ENCODE measurements at places on chromosomes 5 and 9.

- DNase-seq, result peak; percentile 24
Observed at GRCh38 chr9:70111042-70111602, 67.5 kb downstream of the MAMDC2 start.

DNA sequence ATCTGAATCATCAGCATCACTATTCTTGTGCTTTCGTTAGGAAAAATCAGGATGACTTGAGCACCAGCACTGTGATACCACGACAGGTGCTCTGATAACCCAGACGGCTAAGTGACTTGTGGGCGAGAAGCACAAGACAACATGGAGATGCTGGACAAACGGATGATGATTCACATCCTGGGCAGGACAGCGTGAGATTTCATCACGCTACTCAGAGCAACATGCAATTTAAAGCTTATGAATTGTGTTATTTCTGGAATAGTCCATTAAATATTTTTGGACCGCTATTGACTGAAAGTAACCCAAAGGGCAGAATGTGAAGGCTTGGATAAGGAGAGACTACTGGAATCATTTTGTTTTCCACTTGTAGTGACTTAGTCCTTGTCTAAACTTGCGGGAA lies 114.8 kb upstream of the DAPK1 start:
- no peak for DNase-seq

DNA sequence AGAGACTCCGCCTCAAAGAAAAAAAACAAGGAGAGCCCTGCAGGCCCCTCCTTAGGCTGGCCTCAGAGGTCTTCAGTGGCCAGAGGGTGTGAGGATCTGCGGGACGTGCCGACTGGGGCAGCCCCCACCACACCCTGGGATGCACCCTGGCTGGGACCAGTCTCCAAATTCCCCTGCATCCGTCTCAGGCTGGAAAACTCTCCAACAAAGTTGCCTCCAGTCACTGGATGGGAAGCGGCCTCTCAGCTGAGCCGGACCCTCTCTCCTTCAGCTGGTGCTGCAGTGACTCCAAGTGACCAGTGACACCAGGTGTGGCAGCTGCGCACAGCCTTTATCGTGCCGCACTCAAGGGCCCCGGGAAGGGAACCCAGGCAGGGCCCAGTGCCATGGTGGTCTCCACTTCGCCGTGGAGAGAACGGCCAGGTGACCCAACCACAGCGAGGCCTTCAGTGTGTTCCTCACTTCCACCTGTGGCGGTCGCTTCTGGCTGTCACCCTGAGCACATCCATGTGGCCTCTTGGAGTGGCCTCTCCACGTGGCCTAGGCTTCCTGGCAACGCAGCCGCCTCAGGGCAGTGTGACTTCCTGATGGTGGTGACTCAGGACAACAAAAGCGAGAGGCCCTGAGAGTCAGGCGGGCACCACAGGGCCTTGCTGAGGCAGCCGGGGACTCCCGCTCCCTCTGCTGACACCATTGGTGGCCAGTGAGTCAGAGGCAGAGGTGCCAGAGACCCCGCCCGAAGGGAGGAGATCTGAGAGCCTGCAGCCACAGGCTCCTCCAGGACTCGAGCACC lies 19.3 kb upstream of the CAMSAP1 start:
- DNase-seq, result no peak

GRCh38 chr5:174777111-174777510 lies 52.7 kb downstream of the MSX2 start:
- DNase-seq, result no peak

DNA sequence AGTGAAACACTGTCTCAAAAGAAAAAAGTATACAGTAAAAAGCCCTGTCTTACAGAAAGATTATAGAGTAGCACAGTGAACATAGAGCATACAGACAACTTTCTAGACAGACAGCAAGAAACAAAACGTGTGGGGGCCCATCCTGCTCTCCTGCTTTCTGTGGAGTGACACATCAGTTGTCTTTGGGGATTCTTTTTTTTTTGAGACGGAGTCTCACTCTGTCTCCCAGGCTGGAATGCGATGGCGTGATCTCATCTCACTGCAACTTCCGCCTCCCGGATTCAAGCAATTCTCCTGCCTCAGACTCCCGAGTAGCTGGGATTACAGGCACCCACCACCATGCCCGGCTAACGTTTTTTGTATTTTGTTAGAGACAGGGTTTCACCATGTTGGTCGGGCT lies 14.9 kb downstream of the CDHR2 start:
- DNase-seq, result no peak

DNA sequence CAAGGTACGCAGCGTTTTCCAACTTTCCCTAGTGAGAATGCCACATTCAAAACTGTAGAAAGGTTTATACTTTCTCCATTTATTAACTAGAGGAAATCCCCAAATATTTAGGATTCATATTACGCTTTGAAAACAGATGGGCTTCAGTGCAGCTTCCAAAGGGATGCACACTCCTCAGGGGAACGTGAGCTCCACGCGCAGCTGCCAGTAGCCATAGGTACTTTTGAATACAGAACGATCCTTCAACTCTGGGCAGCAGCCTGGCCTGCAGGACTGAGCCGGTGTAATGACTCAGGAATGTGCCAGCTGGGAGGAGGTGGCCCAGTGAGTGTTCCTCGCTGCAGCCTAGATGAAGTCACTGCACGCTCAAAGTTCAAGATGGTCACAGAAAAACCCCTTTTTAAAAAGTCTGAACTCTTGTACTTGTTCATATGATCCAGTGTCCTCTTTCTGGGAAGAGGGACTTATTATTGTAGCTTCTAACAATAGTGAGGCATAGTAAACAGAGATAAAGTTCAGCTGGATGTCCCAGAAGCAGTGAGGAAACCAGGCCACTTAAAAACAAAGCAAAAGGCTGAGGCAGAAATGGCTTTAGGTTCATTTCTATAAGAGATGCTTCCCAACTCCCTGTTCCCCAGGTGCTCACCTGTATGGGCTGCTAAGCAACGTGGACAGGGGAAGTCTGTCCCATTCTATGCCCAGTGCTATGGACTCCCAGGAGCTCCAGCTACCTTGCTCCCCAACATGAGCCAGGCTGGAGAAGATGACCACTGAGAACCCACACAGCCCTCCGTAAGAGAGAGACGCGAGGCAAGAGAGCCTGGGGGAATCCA lies 130.0 kb downstream of the LHFPL2 start:
- DNase-seq, result no peak

GRCh38 chr5:60492958-60493357 lies 207.0 kb downstream of the DEPDC1B start:
- DNase-seq, result no peak

GRCh38 chr5:106241409-106241808 lies 1429.3 kb downstream of the EFNA5 start:
- DNase-seq, result no peak
